ENCODE measurements at places on chromosomes 5 and 9.

GRCh38 chr5:77761606-77762005 lies 14.5 kb downstream of the TBCA start:
- DNase-seq = no peak

GRCh38 chr9:35868933-35869332 lies 1.3 kb downstream of the OR13J1 start:
- DNase-seq = no peak

GRCh38 chr9:80794197-80794596 lies 895.1 kb downstream of the TLE1 start:
- no peak for DNase-seq

GRCh38 chr5:145520335-145520734 lies 314.8 kb downstream of the PRELID2 start:
- DNase-seq = no peak

- DNase-seq = no peak
Observed at GRCh38 chr5:6359555-6360322, 18.6 kb downstream of the MED10 start.
